Gastrocnemius medialis (tissue), 4 donors: ENCODE measurements at places on chromosomes 3 and 15. TPM values are rescaled to one million over a fixed set of nuclear protein-coding genes. Genes with fewer than 3 reads are reported as not detected.

GRCh38 chr3:35291471-35292236 lies 347.7 kb upstream of the ARPP21 start:
- no peak for DNase-seq

CD80 gene
- 0.13 TPM for total RNA-seq

- DNase-seq, result no peak
Measured at GRCh38 chr3:66800941-66801545, 197.1 kb upstream of the KBTBD8 start.

GRCh38 chr3:195809291-195809785 lies 2.4 kb downstream of the MUC4 start:
- no peak for DNase-seq

DNA sequence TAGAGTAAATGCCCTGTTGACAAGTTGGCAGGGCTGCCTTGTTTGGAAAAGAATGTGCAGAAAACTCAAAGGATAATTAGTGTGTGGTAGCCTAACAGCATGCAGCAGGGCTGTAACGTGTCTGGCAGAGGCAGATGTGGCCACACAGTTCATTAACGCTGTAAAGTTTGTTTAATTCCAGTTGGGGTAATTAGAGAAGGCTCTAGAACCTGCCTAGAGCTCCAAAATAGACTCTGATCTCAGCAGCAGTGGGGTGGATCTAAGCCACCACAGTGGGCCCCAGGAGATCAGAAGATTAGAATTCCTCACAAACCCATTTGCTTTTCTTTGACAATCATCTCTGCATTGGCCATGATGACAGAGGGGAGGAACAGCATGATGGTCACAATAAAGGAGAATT lies 65.1 kb upstream of the LEKR1 start:
- no peak for DNase-seq

GOLGA6L9 gene
- total RNA-seq, result 1.5 TPM
